RWPE1 (cell line): ENCODE measurements at places on chromosomes 12 and 14.

DNA sequence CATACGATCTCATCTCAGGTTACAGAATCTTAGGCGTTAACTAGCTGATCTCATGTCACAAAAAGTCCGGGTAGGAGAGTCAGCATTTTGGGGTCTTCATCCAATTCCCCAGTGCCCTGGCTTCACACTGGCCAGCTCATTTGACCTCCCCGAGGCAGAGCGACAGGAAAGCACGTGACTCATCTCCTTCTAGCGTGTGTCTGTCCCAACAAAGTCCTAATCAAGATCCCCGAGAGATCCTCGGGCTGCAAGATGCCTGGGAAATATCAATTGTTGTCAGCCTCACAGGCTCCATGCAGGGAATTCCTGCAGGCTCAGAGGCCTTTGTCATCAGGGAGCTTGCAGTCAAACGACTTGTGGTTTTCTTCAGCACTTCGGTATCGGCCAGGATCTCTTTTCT is 57.5 kb downstream of the ZNF664 start:
- peak; percentile 13 for DNase-seq

DNA sequence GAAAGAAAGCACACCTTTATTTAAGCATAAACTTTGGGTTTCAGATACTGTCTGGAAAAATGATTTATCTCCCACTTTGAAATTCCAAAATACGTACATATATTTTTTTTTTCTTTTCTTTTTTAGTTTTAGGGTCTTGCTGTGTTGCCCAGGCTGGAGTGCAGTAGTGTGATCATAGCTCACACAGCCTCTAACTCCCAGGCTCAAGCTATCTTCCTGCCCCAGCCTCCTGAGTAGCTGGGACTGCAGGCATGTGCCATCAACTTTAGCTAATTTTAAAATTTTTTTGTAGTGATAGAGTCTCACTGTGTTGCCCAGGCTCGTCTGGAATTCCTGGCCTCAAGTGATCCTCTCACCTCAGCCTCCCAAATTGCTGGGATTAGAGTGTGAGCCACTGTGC is 45.9 kb upstream of the PAPLN start:
- no peak for DNase-seq

GRCh38 chr12:18864900-18865561 is 127.1 kb downstream of the CAPZA3 start:
- peak; percentile 14 for DNase-seq

GRCh38 chr12:9719790-9720189 is 13.1 kb downstream of the CLECL1 start:
- DNase-seq, result no peak

- no peak for DNase-seq
Measured at GRCh38 chr12:130952171-130952954, 1.3 kb upstream of the ADGRD1 start.

GRCh38 chr14:92175811-92176210 is 54.0 kb downstream of the CPSF2 start:
- DNase-seq, result no peak

DNA sequence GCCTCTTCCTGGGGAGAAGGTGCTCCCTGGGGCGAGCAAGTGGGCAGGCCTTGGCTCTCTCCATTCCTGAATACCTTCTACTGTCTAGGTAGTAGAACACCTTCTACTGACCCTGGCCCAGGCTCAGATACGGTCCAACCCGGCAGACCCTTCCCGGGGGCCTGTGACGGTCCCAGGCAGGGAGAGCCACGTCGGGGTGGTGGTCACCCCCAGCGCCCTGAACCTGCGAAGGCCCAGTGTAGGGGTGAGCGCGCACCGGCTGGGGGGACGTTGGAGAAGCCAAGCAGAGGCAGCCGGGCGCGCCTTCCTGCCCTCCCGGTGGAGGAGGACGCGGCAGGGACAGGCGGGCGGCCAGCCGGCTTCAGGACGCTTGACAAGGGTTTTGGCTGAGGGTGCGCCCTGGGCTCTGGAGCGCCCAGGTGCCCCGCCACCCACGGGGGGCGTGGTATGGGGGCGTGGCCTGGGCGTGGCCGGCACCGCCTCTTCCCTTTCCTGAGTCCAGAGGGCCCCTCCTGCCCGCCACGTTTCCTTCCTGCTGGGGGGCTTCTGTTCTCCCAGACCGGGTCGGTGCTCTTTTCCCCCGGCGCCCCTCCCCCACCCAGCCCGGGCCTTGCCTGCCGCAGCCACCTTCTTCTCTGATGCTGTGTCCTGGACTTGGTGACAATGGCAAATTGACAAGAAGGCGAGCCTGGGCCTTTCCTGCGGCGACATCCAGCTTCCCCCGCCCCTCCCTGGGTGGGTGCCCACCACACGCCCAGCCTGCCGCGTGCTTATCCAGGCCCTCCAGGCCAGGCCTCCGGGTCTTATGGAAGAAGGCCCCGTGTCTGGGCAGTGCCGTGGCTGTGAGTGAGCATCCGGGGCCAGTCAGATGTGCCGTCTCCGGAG is 24.5 kb upstream of the PPP1R13B start:
- DNase-seq, result peak; percentile 80

DNA sequence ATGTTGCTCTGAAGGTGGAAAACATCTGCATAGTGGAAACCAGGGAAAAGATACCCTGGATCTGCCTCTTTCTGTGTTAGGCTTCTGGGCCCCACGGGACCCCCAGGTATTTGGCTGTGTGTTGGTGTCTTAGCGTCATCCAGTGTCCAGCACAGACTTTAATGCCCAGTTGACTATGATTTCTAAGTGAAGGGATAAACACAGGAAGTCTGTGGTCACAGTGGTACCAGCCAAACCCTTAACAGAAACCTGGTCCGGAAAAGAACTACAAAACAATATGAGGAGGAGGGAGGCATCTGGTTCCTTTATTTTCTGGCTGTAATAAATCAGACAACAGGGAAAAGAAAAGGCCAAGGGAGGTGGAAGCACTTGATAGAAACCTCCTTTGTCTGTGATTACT is 56.4 kb downstream of the CMKLR1 start:
- no peak for DNase-seq

DNA sequence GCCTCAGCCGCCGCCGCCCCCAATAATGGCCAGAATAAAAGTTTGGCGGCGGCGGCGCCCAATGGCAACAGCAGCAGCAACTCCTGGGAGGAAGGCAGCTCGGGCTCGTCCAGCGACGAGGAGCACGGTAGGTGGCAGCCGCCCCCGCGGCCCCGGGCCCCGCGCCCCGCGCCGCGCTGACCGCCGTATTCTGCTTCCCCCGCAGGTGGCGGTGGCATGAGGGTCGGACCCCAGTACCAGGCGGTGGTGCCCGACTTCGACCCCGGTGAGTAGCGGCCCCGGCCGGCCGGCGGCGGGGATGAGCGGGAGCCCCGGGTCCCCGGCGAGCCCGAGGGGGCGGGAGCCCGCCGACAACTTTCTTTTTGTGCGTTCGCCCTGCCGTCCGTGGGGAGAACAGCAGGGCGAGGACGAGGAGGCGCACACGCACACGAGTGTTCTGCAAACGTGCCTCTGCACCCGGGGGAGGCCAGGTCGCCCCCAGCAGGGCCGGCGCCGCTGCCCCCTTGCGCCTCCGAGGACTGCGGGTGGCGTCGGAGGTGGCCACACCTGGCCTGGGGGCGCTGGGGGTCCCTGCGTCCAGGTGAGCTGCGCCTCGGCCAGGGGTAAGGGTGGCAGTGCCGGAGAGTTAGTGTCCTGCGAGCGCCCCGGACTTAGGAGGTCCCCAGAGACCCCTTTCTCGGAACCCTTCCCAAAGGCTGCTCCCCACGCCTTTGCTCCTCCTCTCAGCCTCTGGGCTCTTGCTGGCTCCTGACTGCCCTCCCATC is 794 bp downstream of the RCOR1 start:
- DNase-seq, result peak; percentile 44

DNA sequence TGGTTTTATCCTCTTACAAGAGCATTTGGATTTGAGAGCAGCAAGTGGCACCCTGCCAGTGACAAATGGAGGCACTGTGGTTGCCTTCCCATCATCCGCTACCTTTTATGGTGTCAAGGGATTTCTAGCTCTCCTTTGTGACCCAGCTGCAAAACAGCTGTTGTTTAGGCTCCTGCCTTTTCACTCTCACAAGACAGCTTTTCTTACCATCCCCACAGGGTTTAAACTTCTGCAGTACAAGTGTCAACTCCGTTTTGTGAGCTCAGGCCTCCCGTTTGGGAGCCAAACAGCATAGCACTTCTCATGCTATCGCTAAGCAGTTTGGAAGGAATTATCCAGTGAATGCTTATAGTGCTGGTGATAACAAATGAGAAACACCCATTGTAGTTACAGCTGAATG is 331.4 kb downstream of the TMTC2 start:
- no peak for DNase-seq

DNA sequence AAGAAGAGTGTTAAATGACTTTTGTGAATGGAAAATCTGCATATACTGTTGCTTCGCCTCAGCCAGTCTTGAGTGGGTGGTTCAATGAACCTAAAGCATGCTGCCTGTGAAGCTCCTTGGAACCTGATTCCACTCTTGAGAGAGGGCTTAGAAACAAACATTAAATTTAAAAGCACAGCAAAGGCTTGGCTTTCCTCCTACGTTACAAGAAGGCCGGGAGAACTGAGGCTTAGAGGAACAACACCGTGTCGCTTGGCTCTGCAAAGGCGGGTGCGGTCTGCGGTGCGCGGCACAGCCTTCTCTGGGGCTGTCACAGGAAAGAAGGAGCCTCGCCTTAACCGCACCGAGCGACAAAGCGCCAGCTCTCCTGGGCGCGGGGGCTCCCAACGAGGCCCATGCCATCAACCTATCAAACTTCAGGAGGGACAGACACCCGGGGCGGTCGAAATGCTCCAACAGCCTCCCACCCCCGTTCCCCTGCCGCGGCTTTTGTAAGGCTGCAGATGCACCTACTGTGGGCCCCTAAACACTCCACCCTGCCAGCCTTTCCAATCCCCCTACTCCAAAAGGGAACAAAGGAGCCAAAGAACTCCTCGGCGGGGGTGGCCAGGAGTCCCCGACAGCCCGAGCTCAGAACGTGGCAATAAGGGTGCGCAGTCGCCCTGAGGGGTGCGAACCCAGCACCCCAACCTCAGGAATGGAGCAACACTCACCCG is 729 bp downstream of the OSBPL8 start:
- DNase-seq, result peak; percentile 35

- peak; percentile 25 for DNase-seq
Measured at GRCh38 chr14:53032161-53032803, 81.4 kb upstream of the FERMT2 start.

- DNase-seq, result no peak
Measured at GRCh38 chr12:79769860-79770485, 79.2 kb upstream of the PAWR start.

GRCh38 chr14:101578489-101578888 is 17.2 kb downstream of the DIO3 start:
- no peak for DNase-seq

GRCh38 chr14:30015489-30015888 is 87.8 kb upstream of the PRKD1 start:
- no peak for DNase-seq

- DNase-seq, result peak; percentile 93
Measured at GRCh38 chr12:47758834-47759690, at the start of gene RAPGEF3. Gene RAPGEF3 (minus strand): TSS chr12:47758880. CDS start chr12:47758556, 324 bp downstream.

DNA sequence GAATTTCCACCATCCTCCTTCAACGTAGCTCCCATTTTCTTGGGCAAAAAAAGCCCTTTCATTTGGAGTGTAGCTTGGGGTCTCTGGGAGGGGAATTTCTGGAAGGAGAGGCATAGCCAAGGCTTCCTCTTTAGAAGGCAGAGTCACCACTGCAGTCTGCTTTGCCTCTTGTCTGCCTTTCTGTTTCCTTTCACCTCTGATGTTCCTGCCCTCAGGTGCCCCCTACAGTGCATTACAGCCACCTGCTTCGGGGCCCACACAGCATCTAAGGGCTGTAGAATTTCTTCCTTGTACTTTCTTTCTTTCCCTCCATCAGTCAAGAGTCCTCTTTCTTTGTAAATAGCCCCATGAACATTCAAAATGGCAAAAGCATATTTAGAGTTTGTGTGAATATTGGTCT is 1313.9 kb downstream of the TMEM121 start:
- no peak for DNase-seq

GRCh38 chr12:124569375-124570148 is 2.1 kb upstream of the NCOR2 start:
- no peak for DNase-seq

- DNase-seq, result no peak
Measured at GRCh38 chr12:47964106-47964728, 821 bp downstream of the TMEM106C start.
